AG04450 (cell line): ENCODE measurements at places on chromosomes 7 and 10. TPM values are rescaled to one million over a fixed set of nuclear protein-coding genes. Genes with fewer than 3 reads are reported as not detected.
A peak's percentile ranks its signal among the peaks of the same experiment; 100 is the strongest.

GRCh38 chr10:37125191-37125732 is at the start of gene ANKRD30A:
Gene ANKRD30A (plus strand): TSS chr10:37125598. CDS start chr10:37125788, 190 bp downstream.
- no peak for DNase-seq

CLEC5A gene
- polyA plus RNA-seq, result not detected in 2 replicates

DNA sequence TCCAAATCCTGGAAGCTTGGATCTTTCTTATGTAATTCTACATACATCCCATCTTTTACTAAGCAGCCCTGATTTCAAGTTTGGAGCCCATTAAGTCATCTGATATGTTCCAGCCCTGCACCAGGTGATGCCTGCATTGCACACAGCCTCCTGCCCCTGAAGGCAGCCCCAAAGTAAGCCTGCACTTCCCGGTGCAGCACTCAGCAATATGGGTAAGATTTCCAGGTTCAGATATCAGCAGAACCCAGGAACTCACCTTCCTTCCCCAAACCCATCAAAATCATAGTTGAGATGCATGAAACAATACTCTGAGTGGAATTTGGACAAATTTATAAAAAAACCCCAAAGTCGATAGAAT is 333 bp upstream of the DDC start:
- DNase-seq, result no peak

DNA sequence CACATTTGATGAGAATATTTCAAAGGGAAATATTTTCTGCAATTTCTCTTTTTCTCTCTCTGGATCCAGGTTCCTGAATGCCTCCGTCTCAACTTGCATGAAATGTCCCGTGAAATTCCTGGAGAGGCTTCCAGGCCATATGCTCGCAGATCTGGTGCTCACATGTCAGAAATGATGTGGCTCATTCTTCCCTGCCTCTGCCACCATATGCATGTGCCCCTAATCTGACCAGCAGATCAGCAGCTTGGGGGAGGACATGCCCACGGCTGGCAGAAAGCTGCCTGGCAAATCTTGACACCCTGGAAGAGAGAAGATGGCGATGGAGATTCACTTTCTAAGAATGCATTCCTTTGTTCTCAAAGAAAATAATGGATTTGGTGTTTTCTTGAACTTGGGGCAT is 490.7 kb downstream of the RPS24 start:
- no peak for DNase-seq

CFAP46 gene
- polyA plus RNA-seq, result 1.7 and 2.7 TPM in 2 replicates

NUTM2B gene
- polyA plus RNA-seq, result 0.11 TPM in 1 of 2 replicates, not detected in the other

DNA sequence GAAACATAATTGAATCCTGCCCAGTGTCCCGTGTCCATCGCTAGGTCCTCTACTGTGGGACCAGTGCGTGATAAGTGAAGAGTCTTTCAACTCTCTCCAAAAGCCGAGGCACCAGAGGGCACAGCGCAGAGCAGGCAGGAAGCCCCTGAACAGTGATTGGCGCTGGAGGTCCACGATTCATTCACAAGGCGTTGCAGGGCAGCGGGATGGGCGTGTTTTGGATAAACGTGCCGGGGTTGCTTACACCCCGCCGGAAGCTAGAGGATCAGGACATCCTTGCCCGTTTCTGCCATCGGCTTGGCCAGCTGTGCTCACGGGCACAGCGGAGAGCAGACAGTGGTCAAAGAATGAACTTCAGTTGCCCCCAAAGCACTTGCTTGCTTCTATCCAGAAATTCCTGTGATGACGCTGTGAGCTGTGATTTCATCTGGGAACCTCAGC is 86.0 kb upstream of the PFKP start:
- no peak for DNase-seq

TFR2 gene
- polyA plus RNA-seq, result 0.05 and 0.06 TPM in 2 replicates

- DNase-seq, result no peak
These were observed 146.3 kb downstream of the SEMA3E start for GRCh38 chr7:83502636-83503035.

DNA sequence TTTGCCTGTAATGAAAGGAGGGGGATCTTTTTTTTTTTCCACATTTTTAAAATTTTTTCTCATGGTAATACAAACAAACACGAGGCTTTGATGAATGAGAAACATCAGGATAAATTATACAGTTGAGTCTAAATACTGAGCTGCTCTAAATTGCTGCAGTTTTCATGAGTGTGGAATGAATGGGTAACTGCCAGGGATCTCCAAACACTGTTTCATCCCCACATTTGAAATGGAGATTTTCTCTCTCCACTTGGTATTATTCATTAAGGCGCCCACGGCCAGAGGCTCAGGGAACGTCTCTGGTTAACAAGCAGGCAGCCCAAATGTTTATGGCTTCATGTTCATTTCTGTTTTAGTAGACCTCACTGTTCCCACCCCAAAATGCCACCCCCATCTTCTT is 717.1 kb downstream of the GRID1 start:
- no peak for DNase-seq

DNA sequence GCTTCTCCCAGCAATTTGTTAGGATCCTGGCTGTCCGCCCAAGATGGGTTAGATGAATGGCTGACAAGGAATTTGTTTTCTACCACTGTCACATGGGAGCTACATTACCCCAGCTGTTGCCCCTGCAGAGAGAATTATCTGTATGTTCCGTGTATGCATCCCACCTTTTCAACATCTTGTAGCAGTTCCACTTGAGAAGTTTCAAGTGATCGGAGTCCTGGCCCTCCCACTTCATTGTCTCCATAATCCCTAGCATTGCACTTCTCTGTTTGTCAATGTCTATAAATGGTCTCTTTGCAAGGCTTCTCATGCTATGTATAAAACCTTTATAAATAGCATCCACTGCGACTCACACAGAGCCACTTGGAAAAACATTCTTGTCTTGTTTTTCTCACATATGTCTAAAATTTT is 972.5 kb downstream of the CNTNAP2 start:
- DNase-seq, result no peak

LIPF gene
- polyA plus RNA-seq, result not detected in 2 replicates

GRCh38 chr7:25951414-25952260 is 200.4 kb upstream of the NFE2L3 start:
- no peak for DNase-seq

- DNase-seq, result no peak
These were observed 222.7 kb upstream of the C7orf33 start for GRCh38 chr7:148367731-148368475.

- no peak for DNase-seq
These were observed 51.0 kb upstream of the SUN1 start for GRCh38 chr7:781186-781849.

DNA sequence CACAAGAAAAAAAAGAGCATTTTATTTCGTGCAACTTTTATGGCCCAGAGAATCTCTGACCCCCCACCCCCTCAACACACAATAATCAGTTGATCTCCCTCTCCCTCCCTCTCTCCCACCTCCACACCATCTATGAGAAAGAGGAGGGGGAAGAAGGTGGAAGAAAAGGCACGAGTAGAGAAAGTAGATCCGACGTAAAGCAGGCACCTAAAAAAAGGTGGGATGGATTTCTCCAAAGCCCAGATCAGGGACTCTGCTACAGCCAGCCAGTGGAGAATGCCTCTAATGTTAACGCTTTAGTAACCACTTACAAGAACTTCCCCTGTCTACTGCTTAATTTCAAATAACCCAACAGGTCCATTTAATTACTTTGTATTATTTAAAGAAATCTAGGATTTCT is 24.4 kb downstream of the KMT2C start:
- no peak for DNase-seq

GRCh38 chr7:82633592-82633991 is 190.0 kb upstream of the CACNA2D1 start:
- DNase-seq, result no peak

DNA sequence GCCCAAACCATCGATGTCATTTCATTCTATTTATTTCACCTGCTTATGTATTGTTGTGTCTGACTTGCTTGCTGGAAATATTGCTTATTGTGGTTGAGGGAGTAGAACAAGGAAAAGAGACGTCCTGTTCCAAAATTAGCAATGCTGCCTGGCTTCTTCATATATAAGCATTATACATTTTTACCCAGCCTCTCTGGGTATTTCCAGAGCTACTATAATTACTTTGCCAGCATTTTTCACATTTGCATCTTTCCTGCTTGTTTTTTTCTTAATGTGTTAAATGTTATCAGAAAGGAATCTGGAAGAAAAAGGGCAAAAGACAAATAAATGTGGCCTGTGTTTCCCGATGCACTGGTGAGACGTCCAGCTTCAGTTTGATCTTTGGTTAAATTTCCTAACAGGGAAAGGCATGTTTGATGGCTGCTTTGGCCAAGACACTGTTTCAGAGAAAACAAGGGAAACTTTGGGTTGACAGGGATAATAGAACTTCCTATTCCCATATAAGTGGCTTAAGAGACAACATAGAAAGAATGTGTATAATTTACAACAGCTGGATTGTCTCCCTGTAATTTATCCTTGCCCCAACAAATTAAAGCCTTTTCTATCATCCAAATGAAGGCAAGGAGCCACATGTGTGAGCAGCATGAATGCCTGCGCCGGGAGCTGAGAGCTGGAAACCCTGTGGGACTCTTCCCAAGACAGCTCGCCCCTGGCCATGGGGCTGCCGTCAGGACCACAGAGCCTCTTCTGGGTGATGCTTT is 671.1 kb upstream of the CELF2 start:
- DNase-seq, result no peak

PTN gene
- polyA plus RNA-seq, result 136 and 168 TPM in 2 replicates

GRCh38 chr10:13669901-13670300 is 83.1 kb downstream of the PRPF18 start:
- DNase-seq, result no peak

DNA sequence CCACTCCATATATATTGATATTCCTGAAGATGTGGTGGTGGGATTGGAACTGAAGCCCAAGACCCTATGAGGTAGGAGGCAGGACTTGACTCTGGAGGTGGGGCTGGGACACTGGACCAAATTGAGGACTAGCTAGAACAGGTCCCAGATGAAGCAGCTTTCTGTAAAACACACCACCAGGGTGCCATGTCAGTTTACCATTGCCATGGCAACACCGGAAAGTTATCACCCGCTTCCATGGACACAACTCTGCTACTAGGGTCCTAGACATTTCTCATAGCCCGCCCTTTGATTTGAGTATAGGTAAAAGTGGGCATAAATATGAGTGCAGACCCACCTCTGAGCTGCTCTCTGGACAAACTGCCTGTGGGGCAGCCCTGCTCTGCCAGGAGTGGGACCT is 490.5 kb upstream of the PFKP start:
- no peak for DNase-seq

NEUROD6 gene
- polyA plus RNA-seq, result not detected in 2 replicates

DNA sequence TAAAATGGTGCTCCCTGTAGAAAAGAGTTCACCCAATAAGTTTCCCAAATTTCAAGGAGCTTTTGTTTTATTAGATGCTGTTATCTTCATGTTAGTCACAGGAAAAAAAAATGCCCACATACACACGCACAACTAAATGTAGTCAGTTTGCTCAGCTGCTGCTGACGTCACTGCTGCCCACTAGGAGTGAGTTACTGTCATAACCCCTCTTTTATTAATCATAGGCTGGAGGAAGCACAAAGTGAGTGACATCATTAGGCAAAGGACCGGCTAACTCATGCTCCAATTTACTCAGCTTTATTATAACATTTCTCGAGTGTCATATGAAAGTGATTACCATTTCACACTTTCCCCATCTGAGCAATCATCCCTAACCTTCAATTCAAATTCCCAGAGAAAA is 6.7 kb upstream of the INHBA start:
- peak; percentile 78 for DNase-seq

DNA sequence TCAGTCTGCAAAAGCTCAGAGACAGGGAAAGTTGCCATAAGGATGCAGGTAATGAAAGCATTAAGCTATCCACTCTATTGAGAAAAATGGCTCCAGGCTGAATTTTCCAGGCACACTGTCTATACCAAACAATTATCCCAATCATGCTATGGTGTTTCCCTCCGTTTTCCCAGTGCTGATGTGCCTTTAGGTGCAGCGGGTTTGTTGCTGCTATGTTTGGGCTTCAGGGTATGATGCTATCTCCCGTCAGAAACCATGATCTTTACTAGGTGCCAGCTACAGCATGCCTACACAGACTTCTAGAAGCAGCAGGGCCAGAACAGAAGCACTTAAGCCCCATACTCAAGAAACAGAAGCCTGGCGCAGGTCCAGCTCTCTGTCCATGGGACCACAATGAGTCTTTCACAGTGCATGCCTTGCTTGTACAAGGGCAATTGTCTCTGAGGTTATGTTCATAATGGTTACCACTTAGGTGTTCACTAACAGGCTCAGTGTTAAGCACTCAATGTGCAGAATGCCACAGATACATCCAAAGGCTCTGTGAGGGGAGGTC is 19.4 kb downstream of the STEAP1B start:
- DNase-seq, result no peak

- DNase-seq, result no peak
These were observed 653 bp upstream of the ADRB1 start for GRCh38 chr10:114042895-114043531.

DNA sequence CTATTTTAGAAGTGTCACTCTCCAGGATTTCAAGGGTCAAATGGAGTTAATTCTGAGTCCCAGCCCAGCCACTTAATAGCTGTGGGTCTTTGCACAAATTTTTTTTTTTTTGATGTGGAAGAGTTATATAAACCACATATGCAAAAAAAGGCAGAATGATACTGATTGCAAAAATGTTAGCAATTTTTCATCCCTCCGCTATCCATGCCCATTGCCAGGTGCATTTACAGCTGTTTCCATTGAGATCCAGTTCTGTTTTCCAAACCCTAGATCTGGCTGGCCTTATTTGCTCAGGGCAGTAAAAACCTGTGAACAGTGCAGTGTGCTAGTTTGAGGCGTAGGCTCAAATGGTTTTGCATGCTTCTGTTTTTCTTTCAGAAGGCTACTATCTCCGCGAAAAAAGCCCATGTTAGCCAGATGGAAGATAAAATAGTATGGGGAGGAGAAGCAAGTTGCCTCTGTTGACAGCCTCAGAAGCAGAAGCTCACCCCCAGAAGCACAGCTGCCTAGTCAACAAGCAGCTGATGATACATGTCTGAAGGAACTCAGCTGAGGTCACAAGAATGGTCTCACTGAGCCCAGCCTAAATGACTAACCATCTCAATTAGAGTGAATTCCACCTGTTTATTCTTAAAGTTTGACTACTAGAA is 997 bp upstream of the ZNF138 start:
- DNase-seq, result no peak

DNA sequence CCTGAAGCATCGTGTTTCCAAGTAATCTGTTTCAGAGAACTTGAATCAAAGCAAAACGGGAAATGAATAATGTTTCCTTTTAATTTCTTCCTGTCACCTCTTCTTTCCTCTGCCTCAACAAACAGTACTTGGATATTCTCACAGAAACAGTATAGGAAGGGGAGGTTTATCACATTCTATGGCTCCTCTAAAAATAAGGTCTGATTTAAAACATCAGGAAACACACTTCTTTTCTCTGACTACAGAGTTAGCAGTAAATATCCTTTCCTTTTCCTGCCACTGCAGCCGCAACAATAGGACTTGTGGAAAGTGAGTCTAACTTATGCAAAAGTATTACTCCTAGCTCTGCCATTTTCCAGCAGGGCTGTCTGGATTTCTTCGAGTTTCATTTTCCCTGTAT is 62.3 kb downstream of the CH25H start:
- no peak for DNase-seq

GRCh38 chr7:65731562-65732035 is 141.3 kb upstream of the VKORC1L1 start:
- no peak for DNase-seq

GRCh38 chr10:101311185-101312066 is 42.5 kb upstream of the BTRC start:
- DNase-seq, result no peak
